Right atrium auricular region (tissue), 2 donors: ENCODE measurements at places on chromosomes 7 and 10. TPM values are rescaled to one million over a fixed set of nuclear protein-coding genes. Genes with fewer than 3 reads are reported as not detected.

IKZF1 gene
- total RNA-seq, result 9.7 TPM

CTBP2 gene
- total RNA-seq, result 26.0 TPM

IFIT2 gene
- 2.6 TPM for total RNA-seq

GIMAP2 gene
- total RNA-seq, result 8.3 TPM

CALML5 gene
- total RNA-seq, result not detected

ATP5F1C gene
- 891 TPM for total RNA-seq

FAM131B gene
- total RNA-seq, result 0.08 TPM

SHTN1 gene
- total RNA-seq, result 3.2 TPM

NEURL1 gene
- total RNA-seq, result 0.12 TPM

GHRHR gene
- total RNA-seq, result not detected

MXI1 gene
- 50.8 TPM for total RNA-seq

COL13A1 gene
- 11.8 TPM for total RNA-seq

NOS3 gene
- 14.5 TPM for total RNA-seq

ATE1 gene
- total RNA-seq, result 62.0 TPM

ANLN gene
- total RNA-seq, result 2.4 TPM

PRPS1L1 gene
- not detected for total RNA-seq

GDF2 gene
- total RNA-seq, result not detected

TOMM7 gene
- 101 TPM for total RNA-seq

BZW2 gene
- 292 TPM for total RNA-seq

FAM180A gene
- 5.9 TPM for total RNA-seq

H2BK1 gene
- not detected for total RNA-seq

TMEM270 gene
- total RNA-seq, result not detected

SPAM1 gene
- total RNA-seq, result not detected

TRIM74 gene
- not detected for total RNA-seq

ADIRF gene
- total RNA-seq, result 195 TPM

BEND7 gene
- 11.5 TPM for total RNA-seq

SLC26A4 gene
- 0.51 TPM for total RNA-seq

TRPV6 gene
- 0.19 TPM for total RNA-seq

PRSS1 gene
- not detected for total RNA-seq

ADAM22 gene
- total RNA-seq, result 1.9 TPM

THAP5 gene
- total RNA-seq, result 28.9 TPM

PSMC2 gene
- total RNA-seq, result 89.5 TPM

LUC7L2 gene
- total RNA-seq, result 35.0 TPM

PNLIPRP2 gene
- not detected for total RNA-seq

SERPINE1 gene
- 28.0 TPM for total RNA-seq

ABCB4 gene
- total RNA-seq, result 7.4 TPM

ARL4A gene
- 25.0 TPM for total RNA-seq

OR6V1 gene
- total RNA-seq, result not detected
